Right lung (tissue), 10 donors: ENCODE measurements at places on chromosomes 3 and 15. TPM values are rescaled to one million over a fixed set of nuclear protein-coding genes. Genes with fewer than 3 reads are reported as not detected.

RGMA gene
- polyA plus RNA-seq, result 21.1 TPM

DNA sequence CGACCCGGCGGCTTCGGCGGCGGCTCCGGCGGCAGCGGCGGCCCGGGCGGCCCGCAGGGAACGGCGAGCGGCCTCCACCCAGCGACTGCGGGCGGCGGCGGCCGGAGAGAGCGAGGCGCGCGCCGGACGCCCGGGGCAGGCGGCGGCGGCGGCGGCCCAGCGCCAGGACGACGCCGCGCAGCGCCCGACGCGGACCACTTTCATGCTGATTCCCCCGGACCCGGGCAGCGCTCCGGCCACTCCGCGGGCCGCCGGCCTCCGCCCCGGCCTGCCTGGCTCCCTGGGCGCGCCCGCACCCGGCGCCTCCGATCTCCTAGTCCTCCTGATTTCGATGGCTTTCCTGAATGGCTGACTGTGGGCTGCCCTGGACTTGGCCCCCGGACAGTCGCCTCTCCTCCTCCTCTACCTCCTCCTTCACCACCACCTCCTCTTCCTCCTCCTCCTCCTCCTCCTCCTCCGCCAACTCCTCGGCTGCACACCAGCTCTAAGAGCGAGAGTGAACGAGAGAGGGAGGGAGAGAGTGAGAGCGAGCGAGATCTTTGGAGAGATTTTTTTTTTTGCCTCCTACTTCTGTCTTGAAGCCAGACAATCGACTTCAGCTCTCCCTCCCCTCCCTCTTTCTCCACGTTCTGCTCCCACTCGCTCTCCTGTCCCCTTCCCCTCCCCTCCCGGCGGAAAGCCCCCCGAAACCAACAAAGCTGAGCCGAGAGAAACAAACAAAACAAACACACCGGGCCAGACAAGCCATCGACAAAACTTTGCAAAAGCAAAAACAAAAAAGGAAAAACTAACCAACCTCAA is 844 bp downstream of the NR2F2 start:
- DNase-seq, result no peak

CYP1A1 gene
- polyA plus RNA-seq, result 0.21 TPM

DNA sequence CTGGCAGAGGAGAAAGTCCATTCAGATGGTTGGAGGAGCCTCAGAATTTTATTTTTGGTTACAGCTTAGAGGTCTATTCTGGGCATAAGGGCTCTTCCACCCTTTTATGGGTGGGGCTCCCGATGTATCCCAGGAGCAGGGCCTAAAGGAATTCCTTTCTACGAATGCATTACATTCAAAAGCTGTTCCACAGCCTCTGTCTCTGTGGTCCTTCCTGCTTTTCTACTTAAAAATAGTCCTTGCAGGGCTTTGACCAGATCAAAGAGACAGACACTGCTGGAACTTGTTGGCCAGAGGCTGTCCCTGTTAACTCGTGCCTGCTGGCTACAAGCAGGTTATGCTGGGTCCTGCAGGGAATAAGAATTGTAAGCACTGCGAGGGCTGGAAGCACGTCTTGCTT is 14.4 kb upstream of the NOX5 start:
- DNase-seq, result no peak

CCDC14 gene
- polyA plus RNA-seq, result 305 TPM

NR1I2 gene
- 0.63 TPM for polyA plus RNA-seq

GRCh38 chr15:77032647-77033416 is 37.9 kb downstream of the PSTPIP1 start:
- DNase-seq, result no peak

DNA sequence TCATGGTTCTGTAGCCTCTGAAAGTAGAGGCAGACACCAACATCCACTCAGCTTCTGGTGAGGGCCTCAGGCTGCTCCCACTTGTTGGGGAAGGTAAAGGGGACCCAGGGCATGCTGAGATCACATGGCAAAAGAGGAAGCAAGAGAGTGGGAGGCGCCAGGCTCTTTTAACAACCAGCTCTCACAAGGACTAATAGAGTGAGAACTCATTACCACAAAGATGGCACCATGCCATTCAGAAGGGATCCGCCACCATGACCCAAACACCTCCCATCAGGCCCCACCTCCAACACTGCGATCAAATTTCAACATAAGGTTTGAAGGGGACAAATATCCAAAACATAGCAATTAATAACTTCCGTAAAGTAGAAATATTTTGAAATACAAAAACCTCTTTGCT is 192.3 kb downstream of the OCA2 start:
- no peak for DNase-seq

GRCh38 chr3:94709249-94709902 is 646.5 kb downstream of the NSUN3 start:
- no peak for DNase-seq

GRCh38 chr15:66619152-66619903 is 53.5 kb upstream of the LCTL start:
- no peak for DNase-seq

EPHA6 gene
- 0.27 TPM for polyA plus RNA-seq

DNA sequence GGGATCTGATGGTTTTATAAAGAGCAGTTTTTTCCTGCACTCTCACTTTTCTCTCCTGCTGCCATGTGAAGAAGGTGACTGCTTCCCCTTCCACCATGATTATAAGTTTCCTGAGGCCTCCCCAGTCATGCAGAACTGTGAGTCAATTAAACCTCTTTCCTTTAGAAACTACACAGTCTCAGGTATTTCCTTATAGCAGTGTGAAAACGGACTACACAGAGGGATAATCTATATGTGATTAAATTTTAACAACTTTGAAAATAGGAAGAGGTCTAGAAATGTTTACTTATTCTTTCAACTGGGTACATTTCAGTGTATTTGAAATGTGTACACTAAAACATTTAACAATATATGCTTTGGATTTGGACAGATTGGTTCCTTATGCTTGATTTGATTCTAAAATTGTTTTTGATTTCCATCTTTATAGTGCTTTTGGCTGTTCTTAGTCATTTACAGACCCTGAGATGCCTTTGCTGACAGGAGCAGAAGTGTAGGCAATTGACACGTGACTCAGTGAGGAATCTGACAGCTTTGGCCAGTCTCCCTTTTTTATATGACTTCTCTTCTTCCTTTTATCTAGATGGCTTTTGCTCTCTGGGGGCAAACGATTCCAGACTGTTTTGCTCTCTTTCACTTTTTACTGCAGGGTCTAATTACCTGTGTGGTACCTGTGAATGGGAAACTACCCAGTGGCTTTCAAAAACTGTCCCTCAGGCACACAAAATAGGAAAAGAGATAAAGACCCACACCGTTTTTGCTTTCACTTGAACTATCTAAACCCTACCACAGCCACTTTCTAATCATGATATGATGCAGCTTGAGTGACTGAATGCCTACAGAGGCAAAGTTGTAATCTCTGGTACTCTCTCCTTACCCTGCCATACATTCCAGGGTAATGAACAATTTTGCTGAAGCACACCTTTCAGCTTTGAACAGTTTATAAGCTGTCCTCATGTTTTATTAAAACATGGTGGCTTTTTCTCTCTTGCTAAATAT is 422.6 kb downstream of the ROBO1 start:
- no peak for DNase-seq

GCNT3 gene
- 0.94 TPM for polyA plus RNA-seq

GRCh38 chr15:66154581-66154980 is 99.0 kb downstream of the MEGF11 start:
- no peak for DNase-seq

ACAN gene
- polyA plus RNA-seq, result 0.56 TPM

DNA sequence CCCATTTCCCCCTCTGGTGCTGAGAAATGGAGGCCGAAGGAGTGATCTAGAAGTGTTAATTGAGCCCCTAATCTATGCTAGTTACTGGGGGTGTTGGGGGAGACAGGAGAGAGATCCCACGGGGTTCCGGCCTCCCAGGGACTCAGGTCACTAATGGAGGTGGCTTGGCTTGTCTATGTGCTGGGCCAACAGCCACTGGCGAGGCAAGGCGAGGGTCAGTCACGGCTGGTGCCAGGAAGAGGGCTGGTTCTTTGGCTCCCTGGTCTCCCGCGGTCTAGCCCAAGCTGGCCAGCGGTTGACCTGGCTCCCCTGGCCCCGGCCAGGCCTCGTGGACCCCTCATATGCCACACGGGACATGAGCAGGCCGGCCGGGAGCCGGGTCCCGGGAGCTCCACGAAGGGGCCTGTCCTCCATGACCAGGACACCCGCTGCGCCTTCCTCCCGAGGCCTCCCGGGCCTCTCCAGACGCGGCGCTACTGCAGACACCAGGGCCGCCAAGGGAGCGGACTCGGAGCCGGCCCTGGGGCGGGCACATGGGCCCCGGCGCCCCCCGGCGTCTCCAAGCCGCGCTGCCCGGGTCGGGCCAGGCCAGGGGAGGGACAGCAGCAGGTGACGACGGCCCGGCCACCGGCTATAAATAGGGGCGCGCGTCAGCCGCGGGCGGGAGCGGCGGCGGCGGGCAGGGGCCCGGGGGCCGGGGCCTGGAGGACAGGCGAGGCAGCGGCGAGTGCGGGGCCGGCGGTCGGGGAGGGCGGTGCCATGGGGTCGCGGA is at the start of gene ALPK3:
Gene ALPK3, plus strand, starts transcription at position 663 of the 772 bp plus-strand sequence. Its CDS starts 97 bp downstream, at position 760.
- no peak for DNase-seq

SEMA7A gene
- polyA plus RNA-seq, result 4.6 TPM

DNA sequence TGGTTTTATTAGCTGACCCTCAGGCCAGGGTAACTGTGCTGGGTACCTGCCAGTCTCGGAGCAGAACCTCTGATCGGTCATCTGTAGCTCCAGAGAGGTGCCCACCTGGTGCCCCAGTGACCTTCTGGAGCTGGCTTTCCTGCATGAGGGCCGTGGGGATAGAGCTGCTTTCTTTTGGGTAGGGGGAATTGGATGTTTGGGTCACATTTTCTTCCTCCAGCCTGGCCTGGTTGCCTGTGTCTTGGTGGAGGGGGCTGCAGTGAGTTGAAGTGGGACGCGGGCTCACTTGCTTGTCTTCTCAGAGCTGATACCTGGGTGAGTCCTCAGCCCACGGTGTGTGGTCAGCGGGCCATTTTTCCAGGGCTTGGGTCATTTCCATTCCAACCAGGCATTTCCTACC is 2.6 kb downstream of the ZNF710 start:
- no peak for DNase-seq

GRCh38 chr15:48313216-48313615 is 18.0 kb upstream of the DUT start:
- no peak for DNase-seq

DNA sequence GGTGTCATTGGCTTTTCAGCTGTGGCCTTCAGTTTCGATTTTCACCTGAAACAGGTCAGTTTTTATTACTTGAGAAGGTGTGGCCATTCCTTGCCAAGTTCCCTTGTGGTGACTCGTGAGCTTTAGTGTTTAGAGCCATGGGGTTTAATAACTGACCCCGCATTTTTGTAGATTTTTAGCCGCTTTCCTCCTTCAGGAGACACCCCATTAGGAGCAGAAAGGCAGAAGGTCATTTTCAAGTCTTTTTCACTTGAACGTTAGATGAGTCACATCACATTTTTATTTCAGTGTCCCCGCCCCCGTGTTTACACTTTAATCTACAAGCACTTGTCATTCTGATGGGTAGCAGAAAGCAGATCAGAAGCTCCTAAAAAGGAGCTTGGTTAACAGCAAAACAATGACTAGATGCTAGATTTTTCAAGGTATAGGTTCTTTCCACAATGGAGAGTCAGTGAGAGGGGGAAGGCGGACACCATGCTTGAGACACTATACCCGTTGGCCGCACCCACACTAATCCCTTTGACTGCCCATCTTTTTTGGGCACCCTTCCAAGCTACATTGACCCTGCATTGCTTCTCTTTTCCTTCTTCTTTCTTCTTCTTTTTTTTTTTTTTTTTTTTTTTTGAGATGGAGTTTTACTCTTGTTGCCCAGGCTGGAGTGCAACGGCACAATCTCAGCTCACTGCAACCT is 132.7 kb downstream of the GHSR start:
- no peak for DNase-seq
